Activated naive CD4-positive, alpha-beta T cell treated with anti-CD3 and anti-CD28 coated beads, Interleukin-2, amount 50 U/mL, for 16 hours (primary cell): ENCODE measurements at places on chromosomes 11 and 22.

DNA sequence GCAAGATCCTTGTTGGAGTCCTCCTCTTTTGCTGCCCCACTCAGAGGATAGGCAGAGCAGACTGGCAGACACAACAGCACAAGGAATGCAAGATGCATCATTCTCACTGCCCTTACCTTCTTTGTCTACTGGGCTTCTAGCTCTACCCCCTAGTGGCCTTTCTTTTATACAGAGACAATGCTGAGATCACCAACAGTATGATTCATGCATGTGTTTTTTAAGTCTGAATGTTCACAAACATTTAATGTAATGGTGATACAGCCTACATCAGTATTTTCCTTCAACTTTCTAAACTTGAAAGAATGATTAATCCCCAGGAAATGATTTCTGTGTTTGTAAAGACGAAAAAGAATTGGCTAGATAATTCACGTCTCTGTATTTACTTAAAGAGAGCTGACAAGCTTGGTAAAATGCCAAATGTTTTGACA lies at the start of gene MMP10:
MMP10 (minus strand) TSS at position 138 of the 428 bp plus-strand sequence; CDS start at position 101, 37 bp downstream.
- no peak for DNase-seq

GRCh38 chr11:102760344-102761035 lies 19.9 kb downstream of the MMP10 start:
- no peak for DNase-seq

- no peak for DNase-seq
Measured at GRCh38 chr11:40183073-40184064, 1276.1 kb downstream of the LRRC4C start.

DNA sequence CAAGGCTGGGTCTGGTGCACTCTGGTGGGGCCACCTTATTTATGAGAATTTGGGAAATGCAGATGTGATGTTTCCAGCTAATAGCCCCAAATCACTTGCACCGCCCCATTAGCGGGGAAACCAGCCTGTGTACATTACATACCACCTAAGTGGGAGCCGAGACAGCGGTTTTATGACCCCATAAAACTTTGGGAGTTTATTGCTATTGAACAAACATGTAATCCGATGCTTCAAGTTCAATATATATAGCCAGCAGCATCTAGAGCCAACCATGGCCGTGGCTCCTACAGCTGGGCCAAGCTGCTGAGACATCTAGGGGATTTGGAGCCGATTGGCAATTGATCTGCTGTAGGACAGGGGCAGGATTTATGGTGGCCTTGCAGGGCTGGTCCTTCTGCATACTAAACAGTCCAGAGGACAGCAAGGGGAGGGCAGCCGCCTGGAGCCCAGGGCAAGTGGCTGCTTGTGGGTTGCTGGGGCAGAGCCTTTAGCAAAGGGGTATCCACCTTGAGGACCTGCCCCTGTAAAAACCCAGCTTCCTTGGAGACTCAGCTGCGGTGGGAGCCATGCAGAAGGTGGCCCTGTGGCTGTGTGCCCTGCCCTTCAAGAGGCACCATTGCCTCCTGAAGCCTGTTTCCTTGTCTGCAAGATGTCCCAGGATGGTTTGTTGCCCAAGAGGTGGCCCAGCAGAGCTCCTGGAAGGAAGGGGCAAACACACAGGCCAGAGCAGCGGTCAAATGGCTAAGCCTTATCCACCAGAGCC lies 47.9 kb upstream of the CCDC188 start:
- DNase-seq = no peak

DNA sequence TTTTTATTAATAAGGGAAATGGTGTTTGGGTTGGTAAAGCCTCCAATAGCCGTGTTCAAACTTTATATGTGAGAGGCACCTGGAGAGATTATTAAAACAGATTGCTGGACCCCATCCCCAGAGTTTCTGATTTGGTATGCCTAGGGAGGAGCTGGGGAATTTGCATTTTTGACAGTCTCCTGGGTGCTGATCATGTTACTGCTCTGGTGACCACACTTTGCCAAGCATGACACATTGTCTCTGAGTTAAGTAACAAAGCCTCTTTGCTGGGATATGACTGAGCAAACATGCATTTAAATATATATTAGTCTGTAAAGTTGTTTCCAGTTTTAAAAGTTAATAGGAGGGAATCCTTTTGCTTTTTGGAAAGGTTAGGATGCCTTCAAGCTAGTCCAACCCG lies 140.4 kb downstream of the NAV2 start:
- DNase-seq = no peak

GRCh38 chr11:125071846-125072217 lies 8.7 kb downstream of the SLC37A2 start:
- DNase-seq = no peak

DNA sequence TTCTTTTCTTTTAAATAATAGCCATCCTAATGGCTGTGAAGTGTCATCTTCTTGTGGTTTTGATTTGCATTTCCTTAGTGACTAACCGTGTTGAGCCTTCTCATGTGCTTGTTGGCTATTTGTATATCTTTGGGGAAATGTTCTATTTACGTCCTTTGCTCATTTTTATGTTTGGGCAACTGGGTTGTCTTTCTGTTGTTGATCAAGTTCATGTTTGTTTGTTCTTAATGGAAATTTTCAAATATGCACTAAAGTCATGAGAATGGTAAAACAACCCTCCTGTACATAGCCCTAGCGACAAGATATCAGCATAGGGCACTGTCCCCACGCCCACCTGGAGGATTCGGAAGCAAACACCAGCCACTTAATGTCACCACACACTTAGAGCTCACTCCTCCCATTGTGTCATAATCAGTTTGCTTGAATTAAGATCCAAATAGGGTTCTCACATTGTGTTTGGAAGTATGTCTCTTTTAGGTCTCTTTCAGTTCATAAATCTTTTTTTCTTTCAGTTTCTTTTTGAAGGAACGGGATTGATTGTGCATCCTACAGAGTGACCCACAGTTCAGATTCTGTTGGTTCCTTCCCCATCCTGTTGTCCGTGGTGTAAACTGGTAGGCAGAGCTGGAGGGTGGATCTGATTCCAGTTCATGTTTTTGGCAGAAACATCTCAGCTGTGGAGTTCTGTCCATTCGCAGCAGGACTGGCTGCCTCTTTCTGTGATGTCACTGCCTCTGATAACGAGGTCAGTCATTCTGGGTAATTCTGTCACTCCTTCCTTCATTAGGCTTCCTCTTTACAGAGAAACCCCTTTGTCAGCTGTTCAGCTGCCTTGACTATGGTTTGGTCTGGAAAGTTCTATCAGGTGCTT lies 26.4 kb upstream of the ADORA2A start:
- no peak for DNase-seq

DNA sequence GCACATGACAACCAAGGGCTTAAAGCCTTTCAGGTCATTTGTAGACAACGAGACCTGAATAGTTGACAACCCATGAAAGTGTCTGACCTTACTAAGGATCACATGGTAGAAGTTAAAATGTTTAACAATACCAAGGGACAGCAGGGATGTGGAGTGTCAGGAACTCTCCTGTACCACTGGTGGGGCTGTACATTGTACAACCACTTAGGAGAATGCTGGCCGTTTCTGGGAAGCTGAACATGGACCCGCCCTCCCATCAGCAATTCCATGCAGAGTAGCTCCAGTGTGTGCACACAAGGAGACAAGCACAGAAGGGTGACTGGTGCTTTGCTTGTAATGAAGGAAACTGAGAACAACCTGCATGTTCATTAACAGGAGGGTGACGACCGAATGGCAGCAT lies 162.9 kb downstream of the MPPED1 start:
- no peak for DNase-seq

GRCh38 chr11:116826751-116827431 lies 2.8 kb upstream of the APOC3 start:
- no peak for DNase-seq

DNA sequence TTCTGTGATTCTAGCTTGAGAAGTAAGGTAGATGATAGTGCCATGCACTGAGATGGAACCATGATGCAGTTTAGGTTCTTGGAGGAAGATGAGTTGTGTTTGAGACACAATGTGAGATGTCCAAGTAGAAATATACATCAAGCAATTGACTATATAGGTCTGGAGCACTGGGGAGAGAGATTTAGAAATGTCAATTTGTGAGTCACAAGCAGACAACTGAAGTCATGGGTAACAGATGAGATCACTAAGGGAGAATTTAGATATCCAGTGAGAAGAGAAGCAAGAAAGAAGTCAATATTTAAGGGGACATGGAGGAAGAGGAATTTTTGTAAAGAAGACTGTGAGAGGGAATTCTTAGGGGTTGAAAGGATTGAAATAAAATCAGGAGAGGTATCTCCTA lies 65.1 kb upstream of the RRAS2 start:
- no peak for DNase-seq

DNA sequence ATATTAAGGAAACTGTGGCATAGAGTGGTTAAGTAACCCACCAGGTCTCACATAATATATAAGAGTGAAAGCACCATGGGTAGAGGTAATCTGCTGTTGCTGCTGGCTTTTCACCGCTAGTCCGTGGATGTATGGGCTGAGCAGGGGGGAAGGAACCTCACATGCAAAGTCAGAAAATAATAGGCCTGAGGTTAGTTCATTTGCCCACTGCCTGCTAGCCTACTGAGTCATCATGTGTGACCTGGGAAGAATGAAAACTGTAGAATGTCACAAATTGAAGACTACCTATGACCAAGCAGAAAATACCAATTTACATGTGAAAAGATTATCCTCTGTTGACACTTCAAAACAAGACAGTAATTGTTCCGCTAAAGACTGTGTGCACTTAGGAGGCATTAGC lies 560.1 kb upstream of the FAT3 start:
- no peak for DNase-seq

GRCh38 chr11:45217991-45218390 lies 68.2 kb downstream of the SYT13 start:
- no peak for DNase-seq

- no peak for DNase-seq
Measured at GRCh38 chr11:102079625-102080024, 30.6 kb upstream of the YAP1 start.

DNA sequence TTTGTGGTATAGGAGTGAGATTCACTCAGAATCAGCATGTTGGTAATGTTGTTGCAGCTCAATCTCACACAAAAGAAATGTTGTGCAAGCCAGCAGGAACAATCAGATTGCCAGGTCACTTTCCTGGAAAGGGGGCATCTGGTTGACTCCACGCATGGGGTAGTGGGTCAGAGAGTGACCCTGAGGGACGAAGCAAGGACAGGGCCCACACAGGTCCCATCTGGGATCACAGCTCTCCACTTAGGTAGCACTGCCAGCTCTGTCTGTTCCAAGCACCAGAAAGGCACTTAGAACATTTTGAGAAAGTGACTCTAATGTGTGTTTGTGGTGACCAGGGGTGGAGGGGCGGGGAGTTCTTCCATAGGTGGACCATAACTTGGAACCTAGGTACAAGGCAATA lies 109.5 kb downstream of the RASSF10 start:
- DNase-seq = no peak

- DNase-seq = no peak
Measured at GRCh38 chr22:17725500-17725796, 48.8 kb downstream of the BID start.

- DNase-seq = no peak
Measured at GRCh38 chr22:38954414-38955043, 2.9 kb upstream of the APOBEC3A start.

GRCh38 chr11:62646825-62647608 lies 604 bp upstream of the GANAB start:
- DNase-seq = no peak

DNA sequence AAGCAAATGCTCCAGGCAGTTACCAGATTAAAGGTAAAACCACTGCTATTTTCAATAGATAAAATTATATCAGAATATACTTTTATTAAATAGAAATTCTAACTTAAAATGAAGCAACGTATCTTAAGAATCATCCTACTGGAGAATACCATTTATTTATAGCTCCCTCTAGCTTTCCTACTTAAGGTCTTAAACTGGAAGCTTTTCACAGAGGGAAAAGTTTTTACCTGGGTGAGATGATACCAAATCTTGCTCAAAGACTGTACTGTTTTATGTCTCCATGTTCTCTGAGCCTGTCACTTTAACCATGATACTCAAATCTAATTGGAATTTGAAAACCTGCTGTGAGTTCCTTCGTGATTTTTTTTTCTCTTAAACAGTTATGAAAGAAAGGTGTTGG lies 291.8 kb downstream of the AASDHPPT start:
- no peak for DNase-seq

- no peak for DNase-seq
Measured at GRCh38 chr11:10310301-10310841, 5.5 kb downstream of the ADM start.

- no peak for DNase-seq
Measured at GRCh38 chr11:126182787-126183445, 28.5 kb downstream of the RPUSD4 start.

- no peak for DNase-seq
Measured at GRCh38 chr22:30947173-30947815, 21.3 kb downstream of the MORC2 start.

- no peak for DNase-seq
Measured at GRCh38 chr11:18632841-18633240, 1.3 kb downstream of the SPTY2D1 start.

- DNase-seq = no peak
Measured at GRCh38 chr11:86761978-86762377, 38.4 kb upstream of the PRSS23 start.

- no peak for DNase-seq
Measured at GRCh38 chr11:60785136-60785535, at the start of gene MS4A10. MS4A10 (plus strand) TSS chr11:60785333; CDS start chr11:60790336, 5,003 bp downstream.

DNA sequence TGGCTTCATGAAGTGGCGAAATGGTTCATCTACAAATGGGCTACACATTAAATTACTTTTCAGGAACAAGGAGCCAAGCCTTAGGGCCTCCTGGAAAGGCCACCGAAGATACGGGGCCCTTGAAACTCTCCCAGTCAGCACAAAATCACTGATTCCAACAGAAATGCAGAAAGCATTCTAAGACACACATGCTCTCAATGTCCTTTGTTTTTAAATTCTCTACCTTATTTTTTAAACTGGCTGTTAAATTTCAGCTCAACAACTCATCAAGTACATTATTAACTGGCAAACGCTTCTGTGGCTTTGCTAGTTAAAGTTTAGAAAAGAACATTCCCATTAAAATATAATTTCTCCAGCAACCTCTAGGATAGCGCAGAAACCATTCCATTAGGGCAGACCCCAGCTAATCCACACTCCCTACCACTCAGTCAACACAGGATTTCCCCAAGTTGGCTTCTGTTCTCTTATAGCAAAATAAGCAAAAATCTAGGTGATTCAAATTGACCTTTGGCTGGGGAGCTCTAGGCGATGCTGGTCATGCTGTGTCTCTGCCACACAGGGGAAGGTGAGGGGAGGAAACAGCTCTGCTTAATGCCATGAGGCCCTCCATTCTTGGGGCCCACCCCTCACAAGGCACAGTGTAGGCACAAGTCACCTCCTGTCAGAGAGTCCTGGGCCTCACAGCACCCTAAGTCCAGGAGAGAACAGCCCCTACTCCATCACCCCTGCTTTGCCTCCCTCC lies 47.1 kb downstream of the PLEKHA7 start:
- DNase-seq = no peak

DNA sequence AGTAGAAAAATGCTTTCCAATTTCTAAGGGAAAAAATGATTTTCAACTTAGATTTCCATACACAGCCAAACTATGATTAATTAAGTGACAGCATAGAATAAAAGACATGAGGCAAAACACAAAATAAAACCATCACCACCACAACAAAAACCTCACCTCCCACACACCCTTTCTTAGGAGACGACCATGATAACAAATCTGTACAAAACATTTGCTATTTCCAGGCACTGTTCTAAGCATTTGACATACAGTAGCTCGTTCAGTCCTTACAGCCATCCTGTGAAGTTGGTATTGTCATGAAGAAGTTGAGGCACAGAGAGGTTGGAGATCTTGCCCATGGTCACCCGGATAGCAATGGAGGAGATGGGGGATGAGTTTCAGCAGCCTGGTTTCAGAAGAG lies 8.7 kb downstream of the SPI1 start:
- DNase-seq = no peak

- no peak for DNase-seq
Measured at GRCh38 chr22:28034760-28035401, 115.8 kb upstream of the PITPNB start.

- no peak for DNase-seq
Measured at GRCh38 chr11:109696191-109696897, 274.4 kb downstream of the C11orf87 start.
